AG04449 (cell line): ENCODE measurements at places on chromosomes 2 and 18.

GRCh38 chr18:13285874-13286273 lies 67.3 kb downstream of the LDLRAD4 start:
- no peak for DNase-seq

- DNase-seq, result no peak
Measured at GRCh38 chr2:238157506-238158017, 1.2 kb upstream of the ERFE start.

GRCh38 chr2:8625399-8626300 lies 56.2 kb upstream of the ID2 start:
- DNase-seq, result no peak

DNA sequence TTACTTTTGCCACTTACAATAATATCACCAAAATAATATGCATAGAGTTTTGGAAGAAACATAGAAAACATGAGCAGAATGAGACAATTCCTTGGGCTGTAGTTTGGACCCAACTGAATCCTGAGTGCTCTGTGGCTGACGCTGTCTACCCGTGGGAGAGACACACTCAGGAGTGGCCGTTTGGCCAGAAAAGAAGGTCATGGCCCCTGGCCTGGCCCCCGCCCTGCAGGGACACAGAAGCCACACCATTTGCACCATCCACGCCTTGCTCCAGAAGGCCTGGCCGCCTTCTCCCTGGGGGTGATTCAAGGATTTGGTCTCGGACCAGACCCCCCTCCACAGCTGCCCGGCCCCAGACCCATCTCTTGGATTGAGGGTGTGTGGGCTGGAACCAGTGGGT lies 6.4 kb upstream of the D2HGDH start:
- no peak for DNase-seq

DNA sequence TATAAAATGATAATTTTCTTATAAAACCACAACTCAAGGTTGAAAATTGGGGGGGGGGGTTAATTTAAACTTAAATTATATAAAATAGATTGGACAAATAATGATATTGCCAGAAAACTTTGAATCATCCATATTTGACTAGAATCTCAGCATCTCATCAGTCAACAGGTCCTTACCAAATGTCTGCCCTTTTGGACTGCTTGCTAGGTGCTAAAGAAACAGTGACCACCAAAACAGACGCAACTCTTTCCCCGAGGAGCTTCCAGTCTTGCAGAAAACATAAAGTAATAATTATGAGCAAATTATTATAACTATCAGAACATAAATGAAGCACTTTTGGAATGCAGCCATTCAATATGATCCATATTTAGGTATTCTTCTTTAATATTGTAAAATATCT lies 8.6 kb upstream of the COL3A1 start:
- DNase-seq, result no peak

- DNase-seq, result peak; percentile 14
Measured at GRCh38 chr2:180219491-180219890, 212.4 kb upstream of the CWC22 start.

DNA sequence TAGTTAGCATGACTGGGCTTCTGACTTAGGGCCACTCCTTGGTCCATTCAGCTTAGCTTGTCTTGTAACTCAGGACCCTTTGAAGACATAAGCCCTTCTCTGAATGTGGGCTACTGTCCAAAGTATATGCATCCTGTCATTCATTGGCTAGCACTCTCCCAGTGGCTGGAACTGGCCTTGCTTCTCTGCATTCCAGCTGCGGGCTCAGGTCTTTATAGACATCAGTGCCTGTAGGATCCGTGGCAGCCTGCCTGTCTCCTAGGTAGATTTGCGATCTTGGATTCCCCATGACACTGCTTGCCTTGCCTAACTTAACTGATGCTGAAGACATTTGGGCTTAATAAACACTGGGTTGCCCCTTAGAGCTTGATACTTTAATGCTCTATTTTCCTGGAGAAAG lies 170.1 kb downstream of the DCC start:
- no peak for DNase-seq

DNA sequence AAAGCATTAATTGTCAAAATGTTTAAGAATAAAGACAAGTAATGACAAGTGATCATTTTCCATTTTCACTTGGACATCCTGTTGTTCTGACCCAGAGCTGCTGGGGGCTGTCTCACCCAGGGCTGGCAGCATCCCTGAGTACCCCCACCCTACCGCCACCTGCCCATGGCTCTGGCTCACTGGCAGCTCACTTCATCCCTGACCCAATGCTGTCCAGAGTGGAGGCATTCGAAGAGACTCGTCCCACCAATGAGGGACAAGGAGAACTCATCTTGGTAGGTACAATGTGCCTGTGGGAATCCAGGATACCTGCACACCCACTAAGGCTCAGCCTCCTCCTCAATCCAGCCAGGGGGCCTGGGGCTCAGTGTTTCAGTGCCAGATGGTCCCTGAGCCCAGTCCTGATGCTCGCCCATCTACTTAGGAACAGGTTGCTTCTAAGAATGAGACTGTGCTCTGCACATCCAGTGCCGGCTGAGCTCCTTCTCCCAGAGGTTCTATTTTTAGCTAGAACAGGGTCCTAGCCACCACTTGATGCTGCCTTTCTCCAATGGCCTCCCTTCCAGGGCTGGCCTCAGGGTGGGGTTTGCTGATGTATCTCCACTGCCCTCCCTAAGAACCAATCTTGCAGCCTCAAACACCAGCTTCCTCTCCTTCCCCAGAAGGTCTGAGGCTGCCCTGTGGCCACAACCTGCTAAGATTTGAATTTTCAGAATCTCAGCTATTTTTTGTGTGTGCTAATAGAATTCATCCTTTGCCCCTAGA lies 53.7 kb downstream of the ADD2 start:
- DNase-seq, result no peak

- DNase-seq, result no peak
Measured at GRCh38 chr2:128306931-128307460, 11.7 kb downstream of the HS6ST1 start.
